ENCODE measurements at places on chromosomes 7 and 10.
A peak's percentile ranks its signal among the peaks of the same experiment; 100 is the strongest.

- peak; percentile 22 for DNase-seq
These were observed 61.8 kb downstream of the ADD3 start for GRCh38 chr10:110069502-110069982.

GRCh38 chr10:79185067-79185774, 116.5 kb downstream of the ZMIZ1 start:
- no peak for DNase-seq

DNA sequence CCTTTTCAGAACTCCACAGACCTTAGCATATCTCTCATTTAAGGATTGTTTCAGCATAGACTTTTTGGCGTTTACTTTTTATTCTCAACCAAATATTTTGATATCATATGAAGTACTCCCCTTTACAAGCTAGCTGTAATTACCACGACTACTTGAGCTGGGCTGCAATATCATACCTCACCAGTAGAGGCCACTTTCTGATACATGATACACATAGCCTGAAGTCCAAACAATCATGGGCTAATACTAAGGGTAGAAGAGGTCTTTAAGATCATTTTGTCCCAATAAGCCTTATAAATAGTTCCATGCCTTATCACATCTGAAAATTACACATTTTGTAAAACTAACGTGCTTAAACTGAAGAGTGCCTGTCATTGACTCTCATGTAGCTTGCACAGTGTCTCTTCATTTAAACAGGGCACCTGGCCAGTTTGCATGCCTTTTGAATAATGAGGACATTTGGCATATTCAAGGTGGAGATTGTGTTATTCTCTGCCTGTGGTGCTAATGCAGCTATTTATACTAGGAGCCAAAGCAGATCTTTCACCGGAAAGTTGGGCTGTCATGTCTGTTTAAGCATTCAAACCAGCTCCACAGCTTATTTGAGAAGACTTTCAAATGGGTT, 403.7 kb upstream of the ZMIZ1 start:
- no peak for DNase-seq

DNA sequence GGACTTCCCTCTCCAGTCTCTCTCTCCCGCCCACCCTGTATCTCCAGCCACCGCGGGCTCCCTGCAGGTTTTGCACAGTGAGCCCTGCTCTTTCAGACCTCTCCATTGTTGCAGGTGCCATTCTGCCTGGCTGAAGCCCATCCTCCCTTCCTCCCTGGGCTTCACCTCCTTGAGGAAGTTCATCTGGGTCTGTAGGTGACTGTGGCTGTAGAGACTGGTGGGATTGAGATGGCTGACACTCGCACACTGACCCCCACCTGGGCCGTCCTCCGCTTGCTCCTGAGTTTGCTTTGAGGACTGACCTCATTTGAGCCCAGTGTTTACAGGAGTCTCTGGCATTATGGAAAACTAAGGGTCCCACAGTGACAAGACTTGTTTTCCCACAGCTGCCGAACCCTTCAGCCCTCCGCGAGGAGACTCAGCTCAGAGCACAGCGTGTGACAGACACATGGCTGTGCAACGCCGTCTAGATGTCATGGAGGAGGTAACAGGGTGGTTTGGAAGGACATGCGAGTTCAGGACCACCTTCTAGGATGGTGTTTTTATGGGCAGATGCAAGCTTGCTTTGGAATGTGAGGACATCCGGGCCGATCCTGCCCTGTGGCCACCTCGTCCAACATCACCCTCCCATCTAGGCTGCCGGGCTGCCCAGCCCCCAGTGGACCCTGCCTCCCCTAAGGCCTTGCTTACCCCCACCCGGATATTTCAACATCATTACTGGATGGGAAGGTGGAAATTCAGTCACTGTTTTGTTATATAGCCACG, 9.3 kb downstream of the PLAC9 start:
- DNase-seq: no peak

- no peak for DNase-seq
These were observed 73.9 kb upstream of the NMT2 start for GRCh38 chr10:15242261-15242840.

GRCh38 chr7:5041047-5041446, 4.6 kb upstream of the RBAK start:
- DNase-seq: no peak

GRCh38 chr10:124672181-124672638, 72.0 kb downstream of the FAM53B start:
- no peak for DNase-seq

DNA sequence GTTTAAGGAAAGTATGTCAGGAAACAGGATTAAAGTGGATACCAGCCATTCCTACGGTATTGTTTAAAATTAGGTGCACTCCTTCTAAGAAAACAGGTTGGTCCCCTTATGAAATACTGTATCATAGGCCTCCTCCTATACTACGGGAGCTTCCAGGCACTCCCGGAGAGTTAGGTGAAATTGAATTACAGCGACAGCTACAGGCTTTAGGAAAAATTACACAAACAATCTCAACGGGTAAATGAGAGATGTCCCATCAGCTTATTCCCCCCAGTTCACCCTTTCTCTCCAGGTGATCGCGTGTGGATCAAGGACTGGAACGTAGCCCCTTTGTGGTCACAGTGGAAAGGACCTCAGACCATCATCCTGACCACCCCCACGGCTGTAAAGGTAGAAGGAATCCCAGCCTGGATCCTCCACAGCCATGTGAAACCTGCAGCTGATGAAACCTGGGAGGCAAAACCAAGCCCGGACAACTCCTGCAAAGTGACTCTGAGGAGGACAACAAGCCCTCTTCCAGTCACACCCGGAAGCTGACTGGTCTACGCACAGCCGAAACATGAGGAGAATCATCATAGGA, 25.1 kb upstream of the GHITM start:
- no peak for DNase-seq

- no peak for DNase-seq
These were observed 22.7 kb downstream of the JAZF1 start for GRCh38 chr7:28157831-28158416.

DNA sequence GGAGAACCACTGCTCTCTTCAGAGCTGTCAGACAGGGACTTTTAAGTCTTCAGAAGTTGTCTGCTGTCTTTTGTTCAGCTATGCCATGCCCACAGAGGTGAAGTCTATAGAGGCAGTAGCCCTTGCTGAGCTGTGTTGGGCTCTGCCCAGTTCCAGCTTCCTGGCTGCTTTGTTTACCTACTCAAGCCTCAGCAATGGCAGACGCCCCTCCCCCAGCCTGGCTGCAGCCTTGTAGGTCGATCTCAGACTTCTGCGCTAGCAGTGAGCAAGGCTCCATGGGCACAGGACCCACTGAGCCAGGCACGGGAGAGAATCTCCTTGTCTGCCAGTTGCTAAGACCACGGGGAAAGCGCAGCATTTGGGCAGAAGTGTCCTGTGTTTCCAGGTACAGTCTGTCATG, 12.1 kb upstream of the CPA2 start:
- no peak for DNase-seq

GRCh38 chr10:123139521-123140163, 3.9 kb downstream of the HMX3 start:
- no peak for DNase-seq

DNA sequence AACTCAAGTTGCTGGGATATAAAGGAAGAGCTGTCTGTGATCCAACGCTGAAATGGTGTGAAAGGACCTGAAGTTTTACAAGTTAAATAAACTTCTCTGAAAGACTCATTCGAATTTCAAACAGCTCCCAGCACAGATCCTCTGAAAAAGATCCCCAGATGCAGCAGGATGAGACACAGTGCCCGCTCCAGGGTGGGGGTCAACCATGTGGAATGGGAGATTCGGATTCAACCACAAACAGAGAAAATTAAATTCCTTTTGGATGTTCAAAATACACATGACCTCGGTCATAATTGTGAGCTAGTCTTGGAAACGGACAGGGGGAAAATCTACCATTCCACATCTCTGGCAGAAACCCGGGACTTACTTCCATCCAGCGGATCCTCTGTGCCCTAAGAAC, 119.6 kb downstream of the PRKAG2 start:
- DNase-seq: no peak

- peak; percentile 53 for DNase-seq
These were observed 28.2 kb downstream of the PHYH start for GRCh38 chr10:13271552-13272163.

GRCh38 chr10:127036987-127037386, 131.8 kb downstream of the DOCK1 start:
- no peak for DNase-seq

- no peak for DNase-seq
These were observed 31.8 kb upstream of the HTR5A start for GRCh38 chr7:155038335-155038734.

GRCh38 chr7:25843467-25843866, 308.5 kb upstream of the NFE2L3 start:
- DNase-seq: no peak

GRCh38 chr10:3886191-3886590, 101.2 kb upstream of the KLF6 start:
- DNase-seq: no peak

DNA sequence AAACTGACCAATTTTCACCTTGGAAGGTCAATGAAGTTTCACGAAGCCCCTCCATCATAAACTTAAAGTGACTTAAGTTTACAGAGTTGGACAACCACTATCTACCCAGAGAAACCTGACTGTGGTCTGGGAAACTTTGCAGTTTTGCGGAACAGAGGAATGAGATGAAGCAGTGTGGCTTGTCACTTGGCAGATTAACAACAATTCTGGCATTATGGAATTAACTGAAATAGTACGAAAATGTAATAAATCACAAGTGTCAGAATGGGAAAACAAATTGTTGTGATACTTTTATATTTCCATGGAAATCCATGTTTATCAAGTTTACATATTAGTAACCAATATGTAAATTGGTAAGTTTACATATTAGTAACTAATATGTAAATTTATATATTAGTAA, 4.9 kb downstream of the KMT2C start:
- no peak for DNase-seq

- DNase-seq: no peak
These were observed 174.5 kb downstream of the SH3PXD2A start for GRCh38 chr10:103680869-103681236.

DNA sequence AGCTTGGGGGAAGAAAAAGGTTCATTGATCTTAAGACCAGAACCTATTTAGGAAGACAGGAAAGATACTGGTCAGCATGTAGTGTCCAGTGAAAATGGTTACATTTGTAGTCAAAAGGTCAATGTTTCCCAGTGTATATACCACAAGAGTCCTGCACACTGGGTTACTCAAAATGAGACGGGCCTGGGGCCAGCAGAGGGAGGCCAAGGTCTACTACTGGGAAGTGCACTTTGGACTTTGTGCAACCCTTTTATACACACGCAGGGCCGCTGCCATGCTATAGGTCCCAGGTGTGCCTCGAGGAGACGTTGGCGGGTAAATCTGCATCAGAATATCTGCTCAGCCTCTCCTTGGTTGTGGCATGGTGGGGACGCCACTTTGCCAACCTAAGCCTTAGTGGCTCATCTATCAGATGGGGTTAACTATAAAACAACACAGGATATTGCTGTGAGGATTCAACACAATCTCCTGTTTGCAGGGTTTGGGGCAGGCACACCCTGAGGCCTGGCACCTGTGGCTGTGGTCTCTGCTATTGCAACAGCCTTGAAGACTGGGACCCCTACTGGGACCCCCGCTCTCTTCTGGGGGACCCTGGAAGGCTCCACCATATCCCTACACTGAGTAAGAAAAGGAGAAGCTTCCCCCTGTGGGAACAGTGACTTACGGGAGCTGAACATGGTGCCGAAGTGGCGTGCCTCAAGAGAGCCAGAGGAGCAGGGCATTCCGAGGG, 19.7 kb downstream of the CLRN3 start:
- DNase-seq: no peak

- no peak for DNase-seq
These were observed at the start of gene EPDR1 for GRCh38 chr7:37920305-37920848. Gene EPDR1, plus strand, starts transcription at chr7:37920640. Its CDS starts 300 bp downstream, at chr7:37920940.

DNA sequence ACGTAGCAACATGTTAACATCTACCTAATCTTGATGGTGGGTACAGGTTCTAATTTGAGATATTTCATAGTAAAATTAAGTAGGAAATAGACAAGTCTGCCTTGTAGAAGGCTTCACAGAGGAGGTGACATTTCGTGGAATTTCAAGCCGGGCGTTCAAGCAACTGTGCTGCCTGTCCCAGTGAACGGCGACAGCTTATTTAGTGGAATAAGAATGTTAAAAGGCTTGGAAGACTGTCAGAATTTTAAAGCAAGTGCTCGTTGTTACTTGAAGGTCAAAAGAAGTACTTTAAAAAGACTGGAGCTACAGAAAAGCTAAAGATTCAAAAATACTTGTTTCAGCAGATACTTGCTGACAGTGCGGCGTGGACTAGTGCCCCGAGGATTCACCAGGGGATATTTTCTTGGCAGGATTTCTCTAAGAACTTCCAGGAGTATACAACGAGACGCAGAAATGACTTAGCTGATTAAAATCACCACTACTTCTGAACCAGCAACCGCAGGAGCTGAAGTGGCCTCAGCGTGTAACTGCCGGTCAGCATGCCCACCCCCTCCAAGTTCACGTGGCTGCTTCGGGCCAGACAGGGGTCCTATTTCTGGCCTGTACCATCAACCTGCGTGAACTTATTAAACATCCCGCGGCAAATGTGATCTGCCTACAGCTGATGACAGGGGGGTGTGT, 46.5 kb downstream of the CTBP2 start:
- DNase-seq: no peak

DNA sequence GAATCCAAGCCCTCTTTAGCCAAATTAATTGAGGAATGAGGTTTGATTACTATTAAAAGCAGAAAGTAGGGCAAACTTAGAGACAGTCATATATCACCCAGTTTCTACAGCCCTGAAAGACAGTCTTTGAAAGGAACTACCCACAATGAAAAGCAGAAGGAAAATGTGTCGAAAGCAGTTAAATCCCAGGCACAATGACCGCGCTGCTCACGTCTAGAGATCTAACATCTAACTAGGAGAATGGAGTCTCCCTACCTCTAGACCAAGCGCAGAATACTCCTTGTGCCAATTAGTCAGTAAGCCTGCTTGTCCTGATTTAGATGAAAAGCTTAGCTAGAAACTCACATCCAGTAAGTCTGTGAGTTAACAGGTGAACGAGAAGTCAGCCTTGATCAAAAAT, 350.0 kb downstream of the FGFR2 start:
- DNase-seq: no peak

DNA sequence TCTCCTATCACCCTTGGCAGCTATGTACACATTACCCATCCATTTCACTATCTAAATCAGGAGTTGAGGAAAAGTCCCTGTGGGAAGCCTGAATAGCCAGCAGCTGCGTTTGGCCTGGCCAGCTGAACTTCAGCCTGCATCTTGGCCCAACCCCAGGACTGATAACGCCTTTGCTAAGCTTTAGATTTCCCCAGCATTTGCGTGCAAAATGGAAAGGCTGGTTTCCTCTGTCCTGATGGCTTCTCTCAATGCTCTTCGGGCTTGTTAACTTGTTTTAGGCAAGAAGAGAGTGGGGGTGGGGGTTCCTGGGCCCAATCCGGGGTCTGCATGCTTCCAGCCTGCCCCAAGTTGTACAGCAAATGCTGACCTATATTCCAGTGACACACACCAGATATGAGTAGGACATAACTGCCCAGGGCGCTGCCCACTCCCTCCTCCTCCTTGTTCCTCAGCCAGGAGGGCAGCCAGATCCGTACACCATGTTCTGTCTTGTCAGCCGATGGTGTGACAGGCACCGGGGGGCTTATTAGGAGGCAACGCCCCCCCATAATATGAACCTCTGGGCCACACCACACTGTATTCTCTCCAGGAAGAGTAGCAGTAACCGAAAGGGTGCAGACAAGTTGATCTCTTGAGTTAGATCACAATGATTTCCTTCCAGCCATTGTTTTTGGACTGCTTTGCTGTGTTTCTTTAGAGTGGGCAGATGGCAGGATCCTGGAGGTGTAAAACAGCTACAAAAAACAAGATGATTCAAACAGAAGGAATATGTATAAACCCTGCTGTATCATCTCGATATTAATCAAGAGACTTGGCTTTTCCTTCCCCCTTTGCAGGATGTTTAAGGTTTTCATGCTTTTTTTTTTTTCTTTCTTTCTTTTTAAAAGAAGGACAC, 339.0 kb downstream of the RNLS start:
- no peak for DNase-seq

- peak; percentile 36 for DNase-seq
These were observed 70.3 kb upstream of the KMT2E start for GRCh38 chr7:104943502-104944343.
